ENCODE measurements at places on chromosomes 6 and 20. TPM values are rescaled to one million over a fixed set of nuclear protein-coding genes. Genes with fewer than 3 reads are reported as not detected.
A peak's percentile ranks its signal among the peaks of the same experiment; 100 is the strongest.

- DNase-seq, result peak; percentile 94
Observed at GRCh38 chr6:167550941-167551627, 226.2 kb downstream of the TTLL2 start.

Gene MRAP2
- polyA plus RNA-seq, result 30.6 TPM

- no peak for DNase-seq
Observed at GRCh38 chr6:14001329-14002012, 76.7 kb downstream of the RNF182 start.

Gene PRR18
- polyA plus RNA-seq, result 0.38 TPM

Gene SYCP2L
- 5.4 TPM for polyA plus RNA-seq

DNA sequence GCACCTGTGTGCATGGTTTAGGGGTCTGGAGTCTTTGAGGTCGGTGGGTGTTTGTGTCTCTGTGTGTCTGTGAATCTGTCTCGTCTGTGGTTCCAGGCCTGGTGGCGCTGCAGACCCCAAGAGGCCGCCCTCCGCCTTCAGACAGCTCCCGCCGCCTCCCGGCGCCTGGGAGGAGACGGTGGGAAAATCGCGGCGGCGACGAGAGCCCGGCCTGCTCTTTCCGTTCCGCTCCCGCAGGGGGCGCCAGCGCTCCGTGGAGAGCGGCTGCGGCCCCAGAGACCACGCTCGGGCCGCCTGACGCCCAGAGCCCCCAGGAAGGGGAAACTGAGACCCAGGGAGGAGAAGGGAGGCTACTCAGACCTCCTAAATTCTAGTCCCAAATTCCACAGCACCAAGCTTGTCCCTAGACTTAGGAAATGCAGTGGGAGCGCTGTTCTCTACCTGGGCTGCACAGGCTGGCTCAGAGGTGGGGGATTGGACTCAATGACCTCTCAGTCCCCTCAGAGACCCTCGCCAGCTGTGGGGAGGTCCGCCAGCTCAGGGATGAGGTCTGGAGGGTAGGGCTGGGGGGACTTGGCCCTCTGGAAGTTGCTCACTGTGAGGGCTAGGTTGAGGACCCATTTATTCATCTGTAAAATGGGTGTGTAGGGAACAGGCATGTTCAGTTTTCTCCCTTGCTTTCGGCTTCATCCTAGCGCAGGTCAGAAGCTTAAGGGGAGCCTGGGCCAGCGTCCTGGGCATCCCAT, 36.9 kb upstream of the BLCAP start:
- no peak for DNase-seq

Gene OR12D3
- not detected for polyA plus RNA-seq

DNA sequence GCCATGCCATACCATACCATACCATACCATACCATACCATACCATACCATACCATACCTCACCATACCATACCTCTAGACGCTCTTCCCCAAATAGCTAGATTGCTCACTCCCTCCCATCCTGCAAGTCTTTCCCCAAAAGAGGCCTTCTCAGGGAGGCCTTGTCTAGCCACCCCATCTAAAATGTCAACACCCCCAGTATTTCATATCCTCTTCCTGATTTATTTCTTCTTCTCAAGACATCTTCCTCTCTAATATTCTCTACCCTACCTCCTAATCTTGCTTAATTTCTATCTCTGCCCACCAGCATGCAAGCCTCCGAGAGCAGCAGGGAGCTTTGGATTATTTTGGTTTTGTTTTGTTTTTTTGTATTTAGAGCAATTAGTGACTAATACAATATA, 225.2 kb upstream of the RREB1 start:
- no peak for DNase-seq

- DNase-seq, result peak; percentile 85
Observed at GRCh38 chr6:24126586-24127192, 674 bp downstream of the NRSN1 start.

DNA sequence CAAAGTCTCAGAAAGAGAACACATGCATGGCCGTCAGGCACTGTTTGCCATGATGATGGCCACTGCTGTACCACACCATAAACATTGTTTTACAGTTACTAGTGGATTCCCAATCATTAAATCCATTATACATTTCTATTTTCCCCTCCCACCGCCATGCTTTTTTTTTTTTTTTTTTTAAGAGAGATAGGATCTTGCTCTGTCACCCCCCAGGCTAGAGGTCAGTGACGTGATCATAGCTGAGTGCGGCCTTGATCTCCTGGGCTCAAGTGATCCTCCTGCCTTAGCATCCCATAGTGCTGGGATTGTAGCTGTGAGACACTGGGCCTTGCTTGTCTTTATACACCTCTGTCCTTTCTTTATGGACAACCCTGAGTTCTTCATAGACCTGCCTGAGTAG, 4.3 kb upstream of the BTN3A3 start:
- no peak for DNase-seq

Gene DLL1
- 14.7 TPM for polyA plus RNA-seq

GRCh38 chr6:164396071-164397047, 913.0 kb downstream of the C6orf118 start:
- no peak for DNase-seq

DNA sequence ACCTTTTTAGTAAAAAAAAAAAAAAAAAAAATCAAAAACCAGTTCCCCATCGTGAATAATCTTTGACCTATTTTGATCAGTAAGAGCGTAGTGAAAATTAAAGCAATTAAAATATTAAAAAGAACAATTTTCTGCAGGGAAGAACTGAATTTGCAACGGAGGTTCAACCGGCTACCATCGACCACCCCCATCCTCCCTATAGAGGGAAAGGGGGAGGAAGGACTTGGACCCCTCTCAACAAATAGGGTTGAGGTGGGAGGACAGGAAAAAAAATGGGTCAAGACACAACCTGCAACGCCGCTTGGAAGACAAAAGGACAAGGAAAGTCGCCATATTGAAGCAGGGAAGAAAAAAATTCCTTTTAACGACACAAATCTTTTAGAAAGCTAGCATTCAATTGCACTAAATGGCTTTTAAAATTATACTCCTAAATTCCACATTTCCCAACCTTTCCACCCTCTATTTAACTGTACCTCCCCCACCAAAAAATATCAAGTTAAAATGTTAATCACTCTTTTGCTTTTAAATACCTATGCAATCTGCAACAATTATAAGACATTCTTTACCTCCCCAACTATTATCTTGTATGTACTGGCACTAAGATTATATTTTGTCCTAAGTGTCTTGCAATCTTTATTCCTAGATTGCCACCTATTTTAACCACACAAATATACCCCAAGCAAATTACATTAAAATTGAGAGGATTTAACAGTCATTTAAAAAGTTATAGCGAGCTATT, 1.7 kb downstream of the PPP1R10 start:
- DNase-seq, result peak; percentile 90

- DNase-seq, result no peak
Observed at GRCh38 chr6:122330315-122330714, 69.1 kb upstream of the HSF2 start.

DNA sequence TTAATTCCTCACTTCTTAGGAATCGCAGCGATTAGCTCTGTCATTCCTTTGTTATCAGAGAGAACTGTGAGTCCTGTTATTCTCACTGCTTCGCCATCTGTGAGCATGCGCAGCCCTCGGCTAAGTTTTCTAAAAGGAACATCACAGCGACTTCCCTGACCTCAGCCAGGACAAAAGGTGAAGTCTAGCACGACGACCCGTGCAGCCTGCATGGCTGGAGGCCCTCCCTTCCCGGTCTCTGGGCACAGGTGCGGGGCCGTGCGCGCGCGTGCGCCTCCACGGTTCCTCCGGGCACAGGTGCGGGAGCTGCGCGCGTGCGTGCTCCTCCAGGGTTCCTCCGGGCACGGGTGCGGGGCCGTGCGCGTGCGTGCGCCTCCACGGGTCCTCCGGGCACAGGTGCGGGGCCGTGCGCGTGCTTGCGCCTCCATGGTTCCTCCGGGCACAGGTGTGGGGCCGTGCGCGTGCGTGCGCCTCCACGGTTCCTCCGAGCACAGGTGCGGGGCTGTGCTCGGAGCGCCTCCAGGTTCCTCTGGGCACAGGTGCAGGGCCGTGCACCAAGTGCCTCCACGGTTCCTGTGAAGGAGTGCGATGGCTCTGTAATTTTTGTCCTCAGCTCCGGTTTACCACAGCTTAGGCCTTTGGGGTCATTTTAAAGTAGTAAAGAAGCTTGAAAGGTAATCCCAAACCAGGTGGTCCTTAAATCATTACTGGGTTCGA, 212.3 kb downstream of the ERMARD start:
- no peak for DNase-seq

GRCh38 chr6:14434916-14435690, 317.5 kb downstream of the CD83 start:
- DNase-seq, result no peak

DNA sequence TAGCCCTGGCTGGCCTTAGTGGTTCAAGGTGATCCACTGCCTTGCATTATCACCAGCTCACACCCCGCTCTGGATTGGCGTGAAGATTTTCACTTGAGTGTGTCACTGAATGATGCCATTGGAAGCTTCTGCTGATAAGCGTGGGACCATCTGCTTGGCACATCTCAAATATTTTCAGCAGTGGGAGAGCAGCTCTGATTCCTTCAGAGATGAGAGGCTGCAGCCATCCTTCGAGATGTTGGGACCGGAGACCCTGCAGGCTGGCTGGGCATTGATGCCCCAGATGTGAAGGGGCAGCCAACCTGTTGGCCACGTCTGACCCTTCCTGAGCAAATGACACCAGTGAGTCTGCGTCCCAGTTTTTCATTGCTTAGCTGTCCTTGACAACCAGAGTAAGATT, at the start of gene MAS1:
MAS1 (plus strand) TSS at position 197 of the 400 bp plus-strand sequence. CDS start 15,968 bp downstream, outside the sequence.
- DNase-seq, result no peak

GRCh38 chr20:19945732-19946670, 71.2 kb upstream of the NAA20 start:
- no peak for DNase-seq

DNA sequence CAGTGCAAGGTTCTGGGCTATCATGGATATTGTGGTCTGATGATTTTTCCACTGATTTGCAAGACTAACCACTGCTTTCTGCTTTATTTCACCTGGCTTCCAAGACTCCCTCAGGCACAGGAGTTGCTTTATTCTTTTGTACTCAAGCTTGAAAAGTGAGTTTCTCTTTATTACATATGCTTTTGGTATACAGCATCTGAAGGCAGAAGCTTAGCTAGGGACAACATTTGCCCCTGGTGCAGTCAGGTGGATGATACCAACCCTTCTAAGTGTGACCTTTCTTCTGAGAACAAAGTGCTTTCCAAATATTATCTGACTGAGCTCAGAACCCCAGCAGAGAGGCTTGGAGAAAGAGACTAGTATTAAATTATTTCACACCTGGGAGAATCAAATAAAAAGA, 94.0 kb upstream of the PHACTR1 start:
- DNase-seq, result no peak

DNA sequence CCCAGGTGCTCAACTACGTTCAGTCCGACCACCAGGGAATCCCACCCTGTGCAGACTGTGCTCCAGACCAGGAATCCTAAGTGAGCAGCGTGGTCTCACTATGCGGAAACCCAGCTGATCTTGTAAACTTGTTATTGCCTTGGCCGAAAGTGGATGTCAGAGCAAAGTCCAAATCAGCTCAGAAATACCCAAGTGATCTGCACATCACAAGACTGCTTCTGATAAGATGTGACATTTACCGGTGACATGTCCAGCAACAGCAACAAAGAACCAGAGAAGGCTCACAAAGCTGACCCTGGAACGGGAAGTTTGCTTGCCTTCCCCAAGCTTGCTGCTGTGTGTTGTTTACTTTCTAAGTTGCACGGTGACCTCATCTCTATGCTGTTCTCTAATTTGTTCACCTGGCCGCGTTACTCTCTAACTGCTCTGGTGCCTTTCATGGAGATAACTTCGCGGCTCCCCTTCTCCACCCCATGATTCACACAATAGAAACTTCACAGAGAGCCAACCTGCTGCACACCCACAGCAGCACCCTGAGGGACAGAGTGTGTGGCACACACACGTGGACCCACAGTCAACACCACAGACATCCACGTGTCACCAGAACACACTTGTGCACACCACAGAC, 1.7 kb downstream of the BNIP5 start:
- DNase-seq, result no peak

Gene BNIP5
- polyA plus RNA-seq, result 0.14 TPM

DNA sequence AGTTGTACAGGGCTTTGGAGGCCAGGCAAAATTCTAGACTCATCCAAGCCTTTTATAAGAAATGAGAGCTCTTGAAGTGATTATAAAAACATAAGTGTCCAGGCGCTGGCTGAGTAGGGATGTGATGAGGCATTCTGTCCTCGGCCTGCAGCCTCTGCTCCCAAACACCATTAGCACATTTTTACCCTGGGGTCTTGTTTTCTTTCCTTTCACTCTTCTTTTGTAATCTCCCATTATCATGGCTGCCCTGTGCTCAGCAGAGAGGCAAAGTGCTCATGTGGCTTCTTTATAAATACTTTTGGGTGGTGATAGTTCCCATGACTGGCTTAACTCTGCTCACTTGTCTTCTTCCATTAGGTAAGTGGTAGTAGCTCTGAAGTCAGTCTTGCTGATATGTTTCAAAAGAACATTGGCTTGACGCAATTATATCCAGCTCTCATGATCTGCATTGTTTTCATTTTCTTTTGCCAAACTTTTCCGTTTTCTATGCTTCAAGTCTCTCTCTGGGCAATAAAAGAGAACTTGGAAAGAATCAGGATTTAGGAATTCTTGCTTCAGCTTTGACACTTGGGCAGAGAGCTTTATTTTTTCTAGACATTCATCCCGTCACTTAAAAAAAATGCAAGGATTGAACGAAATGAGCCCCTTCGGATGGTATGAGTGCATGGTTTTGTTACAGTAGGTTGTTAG, 61.1 kb downstream of the CAP2 start:
- DNase-seq, result no peak

- no peak for DNase-seq
Observed at GRCh38 chr6:79797912-79798311, 149.4 kb downstream of the ELOVL4 start.

Gene SH3BGRL2
- polyA plus RNA-seq, result 8.0 TPM

DNA sequence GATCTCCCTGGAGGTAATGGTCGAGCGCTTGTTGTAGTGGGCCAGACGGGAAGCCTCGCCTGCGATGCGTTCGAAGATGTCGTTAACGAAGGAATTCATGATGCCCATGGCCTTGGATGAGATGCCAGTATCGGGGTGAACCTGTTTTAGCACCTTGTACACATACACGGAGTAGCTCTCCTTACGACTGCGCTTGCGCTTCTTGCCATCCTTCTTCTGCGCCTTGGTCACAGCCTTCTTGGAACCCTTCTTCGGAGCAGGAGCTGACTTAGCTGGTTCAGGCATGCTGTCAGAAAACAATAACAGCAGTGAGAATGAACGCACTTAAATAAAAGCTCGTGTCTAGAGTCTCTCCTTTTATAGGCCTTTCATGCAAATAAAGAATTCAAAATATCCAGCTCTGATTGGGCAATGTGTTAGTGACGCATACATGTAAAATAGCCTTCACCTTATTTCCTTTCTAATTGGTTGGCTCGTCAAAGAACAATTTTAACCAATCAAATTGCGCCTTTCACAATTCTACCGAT, 129.2 kb downstream of the HFE start:
- no peak for DNase-seq

- DNase-seq, result no peak
Observed at GRCh38 chr20:62812181-62812906, 4.5 kb upstream of the COL9A3 start.

Gene TSHZ2
- 9.8 TPM for polyA plus RNA-seq

GRCh38 chr20:43151901-43152300, 37.8 kb downstream of the PTPRT start:
- DNase-seq, result peak; percentile 77
